ENCODE measurements at places on chromosomes 3 and 15.

GRCh38 chr3:58237941-58238681 lies 519 bp downstream of the ABHD6 start:
- DNase-seq: peak; percentile 67

- no peak for DNase-seq
Measured at GRCh38 chr15:28901987-28902745, 16.4 kb downstream of the APBA2 start.

DNA sequence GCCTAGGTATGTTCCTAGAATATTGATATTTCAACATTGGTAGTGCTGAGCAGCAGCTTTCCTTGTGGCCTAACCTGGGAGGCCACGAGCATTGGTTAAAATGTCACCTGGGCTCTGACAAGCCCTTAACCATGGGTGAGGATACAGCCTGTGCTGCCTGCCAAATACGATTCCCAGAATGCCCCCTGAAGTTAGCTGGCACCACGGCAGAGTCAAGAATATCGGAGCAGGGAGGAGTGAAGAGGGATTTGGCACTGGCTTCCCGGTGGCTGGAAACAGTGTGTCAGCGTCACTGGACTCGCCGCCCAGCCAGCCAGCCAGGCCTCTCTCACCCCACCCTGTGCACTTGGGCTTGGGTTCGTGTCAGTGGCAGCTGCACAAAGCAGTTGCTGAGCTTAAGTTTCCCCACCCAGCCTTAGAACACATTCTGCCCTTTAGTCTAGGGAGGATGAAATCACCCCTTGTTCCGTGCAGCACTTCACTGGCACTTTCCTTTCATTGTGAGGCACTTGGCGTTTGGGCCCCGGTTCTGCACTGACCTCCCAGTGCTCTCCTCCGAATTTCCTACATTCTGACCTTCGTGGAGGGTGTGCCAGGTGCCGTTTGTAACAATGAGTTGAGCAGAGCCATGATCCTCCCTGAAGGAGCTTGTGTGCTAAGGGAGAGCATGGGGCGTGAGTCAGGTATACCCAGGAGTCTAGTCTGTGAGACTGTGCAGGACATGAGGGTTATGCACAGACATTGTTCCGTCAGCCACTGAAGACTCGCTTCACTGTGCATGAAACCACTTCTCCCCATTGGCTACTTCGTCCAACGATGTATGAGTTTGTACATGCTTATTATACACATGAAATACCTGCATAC lies 152.8 kb upstream of the BHLHE40 start:
- DNase-seq: peak; percentile 83

DNA sequence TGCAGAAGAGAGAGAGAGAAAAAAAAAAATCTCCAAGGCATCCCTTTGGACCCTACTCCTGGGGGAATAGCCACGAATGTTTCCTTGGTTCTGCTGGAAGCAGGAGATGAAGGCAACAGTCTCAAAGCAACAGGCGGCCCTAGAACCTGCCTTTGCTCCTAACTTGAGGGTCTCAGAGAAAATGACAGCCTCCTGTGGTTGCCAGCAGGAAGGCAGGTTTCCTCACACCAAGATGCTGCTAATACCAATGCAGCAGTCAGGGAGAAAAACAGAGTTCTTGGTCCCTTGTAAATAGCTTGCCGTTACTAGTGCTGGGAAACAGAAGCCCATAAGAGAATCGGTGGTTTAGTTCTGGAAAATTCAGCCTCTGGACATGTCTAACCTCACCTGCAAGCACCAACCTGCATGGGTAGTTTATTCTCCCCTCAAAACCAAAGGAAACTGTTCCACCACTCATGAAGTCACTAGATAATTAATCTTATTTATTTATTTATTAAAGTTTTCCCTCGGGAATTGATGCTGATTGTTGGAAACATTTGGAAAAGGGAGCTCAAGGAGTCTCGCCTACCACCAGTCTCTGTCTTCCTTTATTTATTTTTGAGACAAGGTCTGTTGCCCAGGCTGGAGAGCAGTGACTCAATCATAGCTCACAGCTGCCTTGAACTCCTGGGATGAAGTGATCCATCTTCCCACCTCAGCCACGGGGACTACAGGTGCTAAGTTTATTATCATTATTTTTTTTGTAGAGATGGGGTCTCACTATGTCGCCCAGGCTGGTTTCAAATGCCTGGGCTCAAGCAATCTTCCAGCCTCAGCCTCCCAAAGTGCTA lies 883 bp upstream of the FRMD4B start:
- DNase-seq: no peak

- DNase-seq: no peak
Measured at GRCh38 chr3:156801746-156802145, 24.4 kb upstream of the LEKR1 start.

- no peak for DNase-seq
Measured at GRCh38 chr15:57761562-57761961, 55.0 kb downstream of the POLR2M start.

DNA sequence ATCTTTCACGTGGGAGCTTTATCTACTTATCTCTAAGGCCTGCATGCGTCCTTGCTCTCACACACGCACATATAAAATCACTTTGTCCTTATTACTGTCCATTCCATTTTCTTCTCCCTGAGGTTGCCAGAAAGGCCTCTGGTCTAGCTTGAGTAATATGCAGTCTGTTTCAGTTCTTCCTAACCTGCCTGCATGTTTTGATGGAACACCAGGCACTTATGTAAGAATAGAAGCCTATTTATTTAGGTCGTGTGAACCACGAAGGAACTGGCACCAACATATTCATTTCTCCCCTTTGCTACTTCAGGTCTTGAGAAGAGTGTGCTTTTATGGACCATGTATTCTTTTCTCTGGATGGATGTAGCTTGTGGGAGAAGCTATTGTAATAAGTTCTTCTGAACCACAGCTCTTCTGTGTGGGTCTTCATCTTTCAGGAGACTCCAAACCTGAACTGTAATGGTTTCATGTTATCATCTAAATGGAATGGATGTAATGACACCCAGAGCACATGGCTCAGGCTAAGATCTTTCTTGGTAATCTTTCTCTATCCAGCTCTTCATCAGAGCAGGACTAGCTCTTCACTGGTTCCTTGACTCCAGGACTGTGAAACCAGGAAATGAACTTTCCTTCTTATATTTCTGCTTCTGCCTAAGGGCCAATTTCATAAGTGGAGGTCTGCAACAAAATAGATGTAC lies 53.8 kb downstream of the UBE2E2 start:
- no peak for DNase-seq

DNA sequence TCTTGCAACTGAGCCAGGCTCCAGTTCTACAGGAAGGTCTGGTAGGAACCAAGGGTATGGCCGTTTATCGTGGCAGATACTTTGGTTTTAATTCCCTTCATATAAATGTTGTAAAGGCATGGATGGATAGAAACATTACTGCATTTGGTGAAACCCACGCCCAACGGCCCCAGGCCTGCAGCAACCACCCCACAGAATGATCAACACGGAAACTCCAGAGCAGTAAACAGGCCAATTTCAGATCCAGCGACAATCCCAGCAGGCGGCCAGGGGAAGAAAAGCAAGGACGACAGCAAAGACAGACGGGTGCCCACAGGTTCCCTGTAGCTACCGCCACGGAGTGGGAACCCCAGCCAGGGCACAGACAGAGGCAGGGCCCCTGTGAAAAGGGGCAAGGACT lies 32.6 kb upstream of the PCSK6 start:
- no peak for DNase-seq

DNA sequence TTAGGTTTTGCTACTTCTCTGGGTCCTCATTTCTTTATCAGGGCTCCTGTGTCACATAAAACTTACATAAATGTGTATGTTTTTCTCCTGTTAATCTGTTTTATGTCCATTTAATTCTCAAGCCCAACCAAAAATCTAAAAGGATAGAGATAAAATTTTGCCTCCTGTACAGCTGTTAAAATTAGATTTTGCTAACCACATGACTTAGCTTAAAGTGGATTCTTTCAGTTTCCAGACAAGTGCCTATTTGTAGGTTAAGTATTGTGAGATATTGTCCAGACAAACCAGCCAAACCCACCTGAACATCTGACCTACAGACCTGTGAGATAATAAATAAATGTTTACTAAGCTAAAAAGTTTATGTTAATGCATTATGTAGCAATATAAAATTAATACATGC lies 465.5 kb downstream of the SI start:
- DNase-seq: no peak

DNA sequence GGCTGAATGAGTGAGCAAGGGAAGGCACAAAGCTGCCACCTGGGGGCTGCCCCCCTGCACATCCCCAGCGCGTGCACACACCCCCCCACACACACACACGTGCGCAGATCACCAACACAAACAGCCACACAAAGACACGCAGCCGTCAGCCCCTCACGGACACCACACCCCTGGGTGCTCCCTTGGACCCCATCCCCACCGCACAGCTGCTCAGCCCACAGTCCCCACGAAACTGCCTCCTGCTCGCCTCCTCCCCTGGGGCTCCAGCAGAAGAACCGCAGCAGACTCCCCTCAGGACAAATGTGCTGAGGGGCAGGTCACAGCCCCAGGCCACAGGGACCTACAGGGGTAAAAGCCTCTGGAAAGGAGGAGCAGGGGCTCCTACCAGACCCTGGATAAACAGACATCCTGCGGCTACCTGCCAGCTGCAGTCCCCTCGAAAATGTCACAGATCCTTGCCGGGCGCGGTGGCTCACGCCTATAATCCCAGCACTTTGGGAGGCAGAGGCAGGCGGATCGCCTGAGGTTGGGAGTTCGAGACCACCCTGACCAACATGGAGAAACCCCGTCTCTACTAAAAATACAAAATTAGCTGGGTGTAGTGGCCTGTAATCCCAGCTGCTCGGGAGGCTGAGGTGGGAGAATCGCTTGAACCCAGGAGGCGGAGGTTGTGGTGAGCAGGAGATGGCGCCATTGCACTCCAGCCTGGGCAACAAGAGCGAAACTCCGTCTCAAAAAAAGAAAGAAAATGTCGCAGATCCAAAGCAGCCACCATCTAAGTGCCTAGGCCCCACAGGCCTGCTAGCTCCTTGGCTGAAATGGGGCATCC lies 6.5 kb downstream of the TWF2 start:
- no peak for DNase-seq

- DNase-seq: no peak
Measured at GRCh38 chr3:191282251-191283185, 46.7 kb upstream of the CCDC50 start.

GRCh38 chr3:62109534-62109933 lies 263.8 kb downstream of the FEZF2 start:
- DNase-seq: no peak

GRCh38 chr15:39054128-39054732 lies 489.6 kb upstream of the RASGRP1 start:
- DNase-seq: no peak

- no peak for DNase-seq
Measured at GRCh38 chr3:52402101-52402521, 42.8 kb downstream of the SEMA3G start.

- no peak for DNase-seq
Measured at GRCh38 chr3:54384279-54384678, 261.9 kb downstream of the CACNA2D3 start.

DNA sequence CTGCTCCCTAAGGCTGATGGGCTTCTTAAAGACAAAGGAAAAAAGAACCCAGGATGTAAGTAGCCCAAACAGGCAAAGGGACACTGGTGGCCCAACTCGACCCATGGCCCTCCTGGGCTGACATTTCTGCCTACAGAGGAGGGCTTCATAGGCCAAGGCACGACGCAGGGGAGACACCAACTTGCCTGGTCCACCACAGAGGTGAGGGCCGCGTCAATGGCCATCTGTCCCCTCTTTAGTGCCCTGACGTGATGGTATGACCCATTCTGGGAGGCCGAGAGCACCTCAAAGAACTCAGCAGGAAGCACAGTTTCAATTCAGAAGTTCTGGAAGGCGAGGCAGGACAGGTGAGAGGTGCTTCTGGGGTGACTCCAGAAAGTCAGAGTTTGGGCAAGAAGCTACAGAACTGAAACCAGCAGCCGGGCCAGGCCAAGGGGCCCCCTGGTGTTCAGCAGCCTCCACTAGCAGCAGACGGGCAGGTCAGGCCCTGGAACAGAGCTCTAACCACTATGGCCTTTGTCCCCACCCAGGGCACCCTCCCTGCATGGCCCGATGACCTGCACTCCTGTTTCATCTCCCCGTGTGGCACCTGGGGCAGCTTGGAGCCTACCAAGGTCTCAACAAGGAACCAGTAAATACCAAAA lies 45.1 kb downstream of the HMCES start:
- DNase-seq: no peak

DNA sequence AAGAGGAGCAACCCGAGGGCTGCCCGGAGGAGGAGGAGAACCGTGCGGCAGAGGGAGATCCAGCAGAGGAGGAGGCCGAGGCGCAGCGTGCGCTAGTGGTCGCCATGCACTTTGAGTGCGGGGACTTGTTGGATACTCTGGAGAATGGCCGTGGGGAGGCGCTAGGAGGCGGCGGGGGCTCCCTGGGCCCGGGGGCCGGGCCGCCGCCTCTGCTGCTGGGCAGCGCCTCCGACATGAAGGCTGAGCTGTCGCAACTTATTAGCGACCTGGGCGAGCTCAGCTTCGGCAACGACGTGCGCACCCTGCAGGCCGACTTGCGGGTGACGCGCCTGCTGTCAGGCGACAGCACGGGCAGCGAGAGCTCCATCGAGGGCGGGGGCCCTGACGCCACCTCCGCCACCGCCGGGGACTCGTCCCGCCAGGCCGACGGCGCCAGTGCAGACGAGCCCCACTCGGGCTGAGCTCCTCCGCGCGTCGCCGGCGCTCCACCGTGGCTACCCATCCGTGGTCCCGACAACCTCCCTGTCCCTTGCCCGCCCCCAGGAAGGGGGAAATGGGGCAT lies 2.0 kb downstream of the FAM43A start:
- peak; percentile 71 for DNase-seq

- DNase-seq: peak; percentile 26
Measured at GRCh38 chr3:54358316-54358715, 236.0 kb downstream of the CACNA2D3 start.

DNA sequence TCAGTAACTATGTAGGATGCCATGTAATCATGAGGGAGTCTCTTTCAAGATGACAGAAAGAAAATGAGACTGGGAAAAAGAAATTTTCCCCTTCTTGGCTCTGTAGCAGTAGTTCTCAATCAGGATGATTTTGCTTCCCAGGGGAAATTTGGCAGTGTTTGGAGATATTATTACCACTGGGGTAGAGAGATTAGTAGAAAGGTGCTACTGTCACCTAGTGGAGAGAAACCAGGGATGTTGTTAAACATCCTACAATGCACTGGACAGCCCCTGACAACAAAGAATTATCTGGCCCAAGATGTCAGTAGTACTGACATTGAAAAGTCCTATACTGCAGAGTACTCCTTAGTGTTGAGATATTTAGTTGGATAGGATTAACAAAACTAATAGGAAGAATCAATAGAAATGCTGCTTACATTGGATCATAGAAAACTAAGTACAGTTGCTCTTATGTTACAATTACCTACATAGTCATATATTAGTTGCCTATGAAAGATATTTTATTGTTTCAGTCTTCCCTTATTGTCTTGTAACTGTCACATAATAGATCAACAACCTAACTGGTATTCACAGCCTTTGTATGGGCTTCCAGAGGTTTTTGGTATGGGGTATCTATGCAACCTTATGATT lies 433.3 kb downstream of the RAP2B start:
- DNase-seq: no peak

- no peak for DNase-seq
Measured at GRCh38 chr3:57001356-57001755, 59.1 kb upstream of the SPATA12 start.

- DNase-seq: peak; percentile 29
Measured at GRCh38 chr15:43370310-43370974, 401 bp downstream of the ZSCAN29 start.

Data from thyroid gland (tissue), 4 donors.